Fibroblast of villous mesenchyme (primary cell): ENCODE measurements at places on chromosomes 4 and X.

DNA sequence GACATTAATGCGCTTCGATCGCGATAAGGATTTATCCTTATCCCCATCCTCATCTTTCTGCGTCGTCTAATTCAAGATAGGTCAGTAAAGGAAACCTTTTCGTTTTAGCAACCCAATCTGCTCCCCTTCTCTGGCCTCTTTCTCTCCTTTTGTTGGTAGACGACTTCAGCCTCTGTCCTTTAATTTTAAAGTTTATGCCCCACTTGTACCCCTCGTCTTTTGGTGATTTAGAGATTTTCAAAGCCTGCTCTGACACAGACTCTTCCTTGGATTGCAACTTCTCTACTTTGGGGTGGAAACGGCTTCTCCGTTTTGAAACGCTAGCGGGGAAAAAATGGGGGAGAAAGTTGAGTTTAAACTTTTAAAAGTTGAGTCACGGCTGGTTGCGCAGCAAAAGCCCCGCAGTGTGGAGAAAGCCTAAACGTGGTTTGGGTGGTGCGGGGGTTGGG is 528 bp upstream of the FGF2 start:
- peak; percentile 58 for DNase-seq

- peak; percentile 76 for DNase-seq
These were observed 148.4 kb upstream of the SPRY1 start for GRCh38 chr4:123248085-123248659.

GRCh38 chrX:109939498-109939897 is 63.4 kb upstream of the TMEM164 start:
- DNase-seq = no peak

DNA sequence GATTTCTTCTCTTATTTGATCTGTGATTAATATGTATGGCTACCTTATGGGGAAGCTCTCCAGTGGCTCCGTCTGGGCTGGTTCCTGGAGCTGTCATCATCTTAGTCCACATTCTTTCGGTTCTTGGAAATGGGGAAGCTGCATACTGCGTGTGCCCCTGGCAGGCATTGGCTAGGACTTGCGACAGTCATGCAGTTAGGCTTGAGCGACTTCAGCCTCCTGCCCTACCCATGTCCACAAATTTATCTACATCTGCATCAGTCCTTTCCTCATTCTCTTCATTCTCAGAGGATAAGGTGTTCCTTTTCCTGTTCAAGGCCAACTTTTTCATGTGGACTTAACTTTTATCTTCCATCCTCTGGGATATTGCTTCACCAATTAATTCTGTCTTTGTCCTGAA is 214.2 kb downstream of the RELL1 start:
- no peak for DNase-seq
